Peyer's patch (tissue), 4 donors: ENCODE measurements at places on chromosomes 12 and 14. TPM values are rescaled to one million over a fixed set of nuclear protein-coding genes. Genes with fewer than 3 reads are reported as not detected.

- DNase-seq, result no peak
These were observed 2.6 kb upstream of the ZNF385A start for GRCh38 chr12:54387114-54387467.

The RIPK3 gene
- total RNA-seq, result 57.9 TPM

The NYNRIN gene
- 12.4 TPM for total RNA-seq

- DNase-seq, result no peak
These were observed 353.9 kb downstream of the PCNX1 start for GRCh38 chr14:71261206-71261605.

The MYF5 gene
- not detected for total RNA-seq

GRCh38 chr12:82057770-82058169 is 298.6 kb upstream of the PPFIA2 start:
- no peak for DNase-seq

The IFI27 gene
- total RNA-seq, result 163 TPM

DNA sequence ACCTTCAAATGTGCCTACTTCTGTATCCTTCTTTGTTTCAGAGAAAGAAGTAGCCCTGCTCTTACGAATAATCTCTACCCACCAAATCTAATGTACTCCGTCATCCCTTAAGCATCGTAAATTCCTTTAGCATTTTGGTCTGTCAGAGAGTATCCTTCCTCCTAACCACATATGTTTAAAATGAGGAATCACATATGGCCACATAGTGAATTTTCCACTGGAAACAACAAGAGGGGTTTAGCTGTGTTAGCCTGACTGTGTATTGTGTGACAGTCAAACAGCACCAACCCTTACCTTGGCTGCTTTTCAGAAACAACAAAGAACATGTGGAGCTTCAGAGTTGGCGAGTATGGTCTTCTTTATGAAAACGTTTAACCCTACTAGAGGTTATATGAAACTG is 5.5 kb downstream of the LUM start:
- DNase-seq, result no peak

The LYSET gene
- total RNA-seq, result 9.9 TPM

DNA sequence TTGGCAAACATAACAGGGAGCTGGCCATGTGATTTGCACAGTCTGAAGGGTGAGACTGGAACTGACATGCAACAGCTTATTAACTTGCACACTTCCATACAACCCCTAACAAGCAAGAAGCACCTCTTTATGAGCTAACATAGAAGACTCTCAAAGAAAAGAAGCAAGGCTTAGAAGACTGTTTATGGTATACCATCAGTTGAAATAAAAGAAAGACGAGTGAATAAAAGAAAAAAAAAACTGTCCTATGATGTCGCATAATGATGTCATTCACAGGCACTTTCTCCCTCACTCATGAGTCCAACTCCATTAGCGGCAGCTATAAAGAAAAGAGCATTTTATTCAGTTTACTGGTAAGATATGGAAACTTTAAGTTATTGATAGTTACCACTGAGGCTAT is 3.3 kb upstream of the MDM1 start:
- no peak for DNase-seq

The KRT6B gene
- not detected for total RNA-seq

GRCh38 chr12:116162071-116162470 is 115.4 kb downstream of the MED13L start:
- DNase-seq, result no peak

- peak; percentile 45 for DNase-seq
These were observed 495 bp downstream of the TMEM121 start for GRCh38 chr14:105526776-105527380.

The PIK3C2G gene
- total RNA-seq, result 27.9 TPM

The SLC38A4 gene
- 1.1 TPM for total RNA-seq
